ENCODE measurements at places on chromosomes 6 and 20. TPM values are rescaled to one million over a fixed set of nuclear protein-coding genes. Genes with fewer than 3 reads are reported as not detected.

IRF4 gene
- total RNA-seq: 831 TPM

SLC17A4 gene
- not detected for total RNA-seq

ENPP1 gene
- 0.58 TPM for total RNA-seq

LPA gene
- not detected for total RNA-seq

FBXO9 gene
- 65.2 TPM for total RNA-seq

CBLN4 gene
- not detected for total RNA-seq

SPAG4 gene
- total RNA-seq: 5.2 TPM
